ENCODE measurements at places on chromosomes 13 and 19. TPM values are rescaled to one million over a fixed set of nuclear protein-coding genes. Genes with fewer than 3 reads are reported as not detected.

SULT2B1 gene
- total RNA-seq: not detected

DNA sequence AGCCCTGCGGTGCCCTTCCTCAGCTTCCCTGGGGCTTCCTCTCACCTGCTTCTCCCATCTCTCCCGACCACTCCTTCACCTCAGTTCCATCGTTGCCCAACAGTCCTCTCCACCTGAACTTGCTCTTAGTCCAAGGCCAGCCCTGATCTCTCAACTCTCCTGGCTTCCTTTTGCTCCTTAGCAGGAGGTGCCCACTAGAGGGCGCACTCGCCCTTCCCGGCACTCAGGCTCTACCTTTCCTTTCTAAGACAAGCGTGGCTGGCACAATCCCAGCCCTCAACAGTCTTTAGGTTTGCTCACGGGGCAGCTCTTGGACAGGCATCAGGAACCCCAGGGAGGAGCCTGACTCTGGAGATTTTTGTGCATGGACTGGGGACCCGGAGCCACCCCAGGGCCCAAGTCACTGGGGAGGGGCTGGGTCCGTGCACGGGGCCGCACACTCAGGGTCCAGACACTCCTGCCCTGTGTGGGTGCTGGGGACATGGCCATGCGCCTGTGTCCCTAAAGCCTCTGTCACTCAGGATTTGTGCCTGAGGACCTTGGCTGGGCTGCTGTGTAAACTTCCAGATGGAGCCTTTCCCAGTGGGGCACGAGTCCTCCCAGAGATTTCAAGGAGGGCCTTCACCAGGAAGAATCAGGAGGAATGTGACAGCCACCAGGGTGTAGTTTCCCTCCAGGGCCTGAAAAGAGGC lies 12.1 kb upstream of the CEACAM8 start:
- peak; percentile 28 for DNase-seq

DNA sequence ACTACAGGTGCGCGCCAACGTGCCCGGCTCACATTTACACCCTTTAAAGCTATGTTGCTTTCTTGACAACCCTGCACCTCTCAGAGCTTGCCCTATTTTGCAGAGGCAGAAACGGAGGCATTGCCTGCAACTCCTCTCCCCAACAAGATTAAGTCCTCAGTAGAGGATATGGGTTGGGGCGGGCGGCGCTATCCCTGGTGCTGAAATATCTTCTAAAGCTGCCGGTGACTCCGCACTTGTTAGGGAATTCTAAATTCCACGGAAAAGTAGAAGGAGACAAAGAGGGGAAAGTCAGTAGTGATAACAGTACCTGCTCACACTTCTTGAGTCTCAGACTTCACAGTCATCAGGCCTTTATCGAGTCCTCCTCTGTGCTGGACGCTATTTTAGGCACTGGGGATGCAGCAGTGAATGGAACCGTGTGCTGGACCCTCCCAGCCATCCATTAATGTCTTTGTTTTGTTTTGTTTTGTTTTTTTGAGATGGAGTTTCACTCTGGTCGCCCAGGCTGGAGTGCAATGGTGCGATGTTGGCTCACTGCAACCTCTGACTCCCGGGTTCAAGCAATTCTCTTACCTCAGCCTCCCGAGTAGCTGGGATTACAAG lies 18.0 kb downstream of the SLC5A5 start:
- peak; percentile 59 for DNase-seq

CEACAM3 gene
- total RNA-seq: not detected

SIGLEC12 gene
- total RNA-seq: not detected

DNA sequence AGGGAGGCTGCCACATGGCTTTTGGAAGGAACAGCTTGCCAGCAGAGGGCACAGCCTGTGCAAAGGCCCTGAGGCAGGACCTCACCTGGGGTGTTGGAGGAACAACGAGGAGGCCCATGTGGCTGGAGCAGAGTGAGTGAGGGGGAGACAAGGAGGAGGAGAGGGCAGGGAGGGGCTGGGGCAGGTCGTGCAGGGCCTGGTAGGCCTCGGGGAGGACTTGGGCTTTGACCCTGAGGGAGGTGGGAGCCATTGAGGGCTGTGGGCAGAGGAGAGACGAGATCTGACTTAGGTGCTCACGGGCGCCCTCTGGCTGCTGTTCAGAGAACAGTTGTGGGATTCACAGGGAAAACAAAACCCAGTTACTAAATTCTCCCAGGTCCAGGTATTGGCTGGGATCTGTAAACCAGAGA lies 25.2 kb downstream of the ZNRF4 start:
- no peak for DNase-seq

ZBTB32 gene
- total RNA-seq: not detected

DNA sequence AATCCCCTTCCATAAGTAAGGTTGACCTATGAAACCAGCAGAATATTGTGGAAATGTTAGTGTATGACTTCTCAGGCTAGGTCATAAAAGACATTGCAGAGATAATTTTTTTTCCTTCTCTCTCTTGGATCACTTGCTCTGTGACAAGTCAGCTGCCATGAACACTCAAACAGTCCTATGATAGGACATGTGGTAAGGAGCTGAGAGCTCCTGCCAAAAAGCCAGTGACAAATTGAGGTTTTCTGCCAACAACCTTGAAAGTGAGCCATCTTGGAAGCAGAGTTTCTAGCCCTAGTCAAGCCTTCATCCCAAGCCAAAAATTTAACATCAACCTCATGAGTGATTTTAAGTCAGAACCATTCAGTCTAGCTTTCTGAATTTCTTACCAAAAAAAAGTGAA lies 270.9 kb upstream of the NBEA start:
- DNase-seq: no peak

- DNase-seq: peak; percentile 62
Measured at GRCh38 chr13:113209336-113209758, at the start of gene CUL4A. CUL4A (plus strand) TSS chr13:113209613; CDS start chr13:113209628, 15 bp downstream.

- no peak for DNase-seq
Measured at GRCh38 chr19:45321848-45322247, 827 bp downstream of the CKM start.

ZNF568 gene
- total RNA-seq: 13.5 TPM

- no peak for DNase-seq
Measured at GRCh38 chr19:10184636-10185035, 10.1 kb downstream of the DNMT1 start.

GRCh38 chr13:74229242-74229641 lies 95.0 kb upstream of the KLF12 start:
- no peak for DNase-seq

- DNase-seq: no peak
Measured at GRCh38 chr13:40026741-40027140, 371.3 kb downstream of the COG6 start.

TTC9B gene
- not detected for total RNA-seq

GRCh38 chr13:95355494-95355893 lies 54.2 kb upstream of the ABCC4 start:
- peak; percentile 12 for DNase-seq

TGFB1 gene
- 19.8 TPM for total RNA-seq

DNA sequence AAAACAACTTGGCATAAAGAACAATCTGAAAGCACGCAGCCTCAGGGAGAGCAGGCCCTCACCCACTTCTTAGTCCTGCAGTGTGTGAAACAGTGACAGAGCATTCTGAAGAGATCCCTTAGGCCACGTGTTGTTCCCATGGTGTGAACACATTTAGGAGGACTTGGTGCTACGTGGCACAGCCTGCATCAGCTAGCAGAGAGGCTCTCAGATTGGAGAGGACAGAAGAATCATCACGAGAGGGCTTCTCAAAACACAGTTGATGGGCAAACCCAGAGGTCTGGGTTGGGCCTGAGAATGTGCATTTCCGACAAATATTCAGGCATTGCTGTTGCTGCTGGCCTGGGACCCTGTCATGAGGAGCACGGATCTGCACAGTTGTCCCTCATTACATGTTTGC lies 26.1 kb upstream of the TFDP1 start:
- DNase-seq: no peak

DNA sequence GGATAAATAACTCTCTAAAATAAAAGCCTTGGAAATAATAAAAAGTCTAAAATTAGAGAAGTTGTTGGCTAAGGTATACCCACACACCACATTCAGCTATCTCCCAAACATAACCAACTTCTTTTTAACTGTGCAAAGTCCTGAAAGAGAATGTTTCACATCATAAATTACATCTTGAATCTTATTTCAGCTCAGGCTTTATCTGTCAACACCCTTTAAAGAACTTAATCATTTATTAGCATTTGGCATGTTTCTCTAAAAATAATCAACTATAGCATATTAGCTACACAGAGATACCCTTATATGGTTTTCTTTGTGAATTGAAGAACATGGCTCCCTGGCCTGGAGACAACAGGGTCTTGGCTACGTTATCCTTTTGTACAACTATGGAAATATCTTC lies 6.9 kb downstream of the EDNRB start:
- DNase-seq: no peak

THSD8 gene
- total RNA-seq: not detected

- DNase-seq: no peak
Measured at GRCh38 chr19:16052353-16052752, 23.9 kb upstream of the TPM4 start.

DNA sequence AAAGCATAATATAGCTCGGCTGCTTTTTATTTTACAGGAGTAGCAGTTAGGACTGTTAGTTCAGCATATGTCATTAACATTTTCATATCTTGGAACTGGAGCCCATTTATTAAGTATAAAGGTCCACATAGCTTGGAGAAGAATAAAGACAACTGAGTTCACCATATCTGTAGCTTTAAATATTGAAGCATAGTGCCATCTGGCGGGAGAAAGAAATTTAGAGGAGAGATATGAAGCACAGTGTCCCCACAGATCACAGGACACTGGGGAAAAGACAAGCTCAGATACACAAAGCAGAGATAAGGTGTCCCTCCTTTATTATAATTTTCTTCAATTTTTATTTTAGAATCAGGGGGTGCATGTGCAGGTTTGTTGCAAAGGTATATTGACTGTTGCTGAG lies 104.7 kb upstream of the FREM2 start:
- DNase-seq: peak; percentile 33

DNA sequence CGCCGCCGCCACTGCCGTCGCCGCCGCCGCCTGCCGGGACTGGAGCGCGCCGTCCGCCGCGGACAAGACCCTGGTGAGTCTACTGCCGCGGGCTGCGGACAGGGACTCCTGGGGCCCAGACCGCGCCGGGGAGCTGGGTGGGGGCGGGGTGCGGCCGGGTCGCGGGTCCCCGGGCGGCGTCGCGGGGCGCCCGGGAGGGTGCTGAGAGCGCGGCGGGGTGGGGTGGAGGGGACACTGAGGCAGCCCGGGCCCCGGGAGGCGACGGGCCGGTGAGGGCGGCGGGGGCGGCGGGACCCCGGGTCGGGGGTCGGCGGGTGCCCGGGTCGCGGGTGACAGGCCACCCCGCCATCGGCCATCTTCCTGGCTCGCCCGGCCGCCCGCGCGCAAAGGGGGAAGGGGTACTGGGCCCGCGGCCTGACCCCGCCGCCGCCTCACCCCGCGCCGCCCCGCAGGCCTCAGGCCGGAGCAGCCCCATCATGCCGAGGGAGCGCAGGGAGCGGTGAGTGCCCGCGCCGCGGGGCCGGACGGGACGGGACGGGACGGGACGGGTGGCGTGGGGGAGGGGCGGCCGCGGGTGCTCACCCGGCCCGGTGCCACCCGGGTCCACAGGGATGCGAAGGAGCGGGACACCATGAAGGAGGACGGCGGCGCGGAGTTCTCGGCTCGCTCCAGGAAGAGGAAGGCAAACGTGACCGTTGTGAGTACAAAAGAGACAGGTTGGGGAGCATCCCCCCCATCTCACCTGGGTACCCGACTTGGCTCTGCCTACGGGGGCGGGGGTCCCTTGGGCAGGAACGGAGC lies 489 bp downstream of the CCNE1 start:
- no peak for DNase-seq

SIGLEC5 gene
- not detected for total RNA-seq

SPRY2 gene
- 4.6 TPM for total RNA-seq

DNA sequence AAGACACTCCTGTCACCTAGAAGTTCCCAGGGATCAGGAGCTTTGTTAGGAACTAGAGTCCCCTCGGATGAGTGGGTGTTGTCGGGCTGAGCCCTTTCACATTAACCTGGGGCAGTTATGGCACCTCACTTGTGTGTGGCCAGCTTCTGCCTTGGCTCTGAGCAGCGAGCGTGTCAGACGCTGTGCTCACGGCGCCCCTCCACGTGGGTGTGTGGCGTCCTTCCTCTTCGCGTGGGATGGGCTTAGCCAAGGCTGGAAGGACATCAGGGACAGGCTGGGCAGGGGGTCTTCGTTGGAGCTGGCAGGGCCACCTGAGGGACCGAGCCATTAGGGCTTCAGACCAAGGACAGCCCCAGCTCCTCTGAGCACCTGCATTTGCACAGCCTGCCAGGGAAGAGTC lies 23.4 kb downstream of the DOT1L start:
- DNase-seq: no peak

DNA sequence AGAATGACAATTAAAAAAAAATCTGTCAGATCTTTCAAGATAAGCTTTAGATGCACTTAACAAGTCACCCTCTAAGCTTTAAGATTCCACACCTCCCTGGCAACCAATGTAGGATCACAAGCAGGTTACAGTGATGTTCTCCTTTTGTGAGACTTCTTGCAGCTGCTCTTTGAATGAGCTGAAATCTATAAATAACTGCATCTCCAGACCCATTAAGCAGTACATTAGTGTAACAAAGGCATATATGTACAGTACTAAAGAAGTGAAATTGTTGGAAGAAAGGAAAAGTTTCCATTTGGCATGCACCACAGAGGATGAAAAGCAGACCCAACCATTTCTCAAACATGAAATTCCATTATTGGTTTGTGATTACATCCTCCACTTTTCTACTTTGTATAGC lies 364.7 kb downstream of the ENOX1 start:
- no peak for DNase-seq

LENG9 gene
- total RNA-seq: 4.9 TPM

DNA sequence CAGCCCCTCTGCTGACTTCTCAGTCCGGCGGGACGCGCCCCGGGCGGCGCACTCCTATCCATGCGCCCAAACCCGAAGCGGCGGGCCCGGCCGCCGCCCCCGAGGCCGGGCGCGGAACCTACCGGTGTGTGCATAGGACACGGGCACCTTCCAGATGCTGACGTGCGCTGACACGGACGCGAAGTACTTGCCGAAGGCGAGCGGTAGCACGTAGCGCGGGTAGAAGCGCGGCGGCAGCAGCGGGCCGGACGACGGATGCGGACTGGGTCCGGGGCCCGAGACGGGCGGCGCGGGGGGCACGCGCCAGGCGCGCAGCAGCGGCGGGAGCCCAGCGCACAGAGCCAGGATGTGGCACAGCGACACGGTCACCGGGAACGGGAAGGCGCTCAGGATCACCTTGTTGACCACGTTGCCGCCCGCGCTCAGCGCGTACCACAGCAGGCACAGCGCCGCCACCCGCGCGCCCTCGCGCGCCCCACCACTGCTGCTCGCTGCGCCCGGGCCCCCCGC lies 338 bp downstream of the SLC35E1 start:
- no peak for DNase-seq

GRCh38 chr13:67259208-67259607 lies 29.1 kb upstream of the PCDH9 start:
- no peak for DNase-seq

DNA sequence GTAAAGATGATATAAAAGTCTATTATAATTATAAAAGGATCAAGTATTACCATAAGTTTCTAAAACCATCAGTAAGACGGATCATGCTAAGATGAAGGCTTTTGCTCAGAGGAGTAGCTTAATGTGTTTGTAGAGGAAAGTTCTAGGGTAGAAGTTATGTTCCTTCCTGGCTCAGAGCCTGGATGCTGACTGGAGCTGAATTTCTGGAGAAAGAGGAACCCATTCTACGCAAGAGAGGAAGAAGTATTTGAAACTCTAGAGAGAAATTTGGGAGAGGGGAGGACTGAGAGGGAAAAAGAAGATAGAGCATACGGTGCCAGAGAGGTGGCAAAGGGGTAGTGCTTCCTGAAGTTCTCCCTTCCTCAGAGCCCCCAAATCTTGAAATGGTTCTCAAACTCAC lies 51.4 kb upstream of the SGCG start:
- no peak for DNase-seq

CGB1 gene
- not detected for total RNA-seq

GRCh38 chr13:57326532-57326931 lies 159.5 kb downstream of the PRR20E start:
- DNase-seq: no peak
